ENCODE measurements at places on chromosomes 12 and 14. TPM values are rescaled to one million over a fixed set of nuclear protein-coding genes. Genes with fewer than 3 reads are reported as not detected.

Gene CCDC175
- not detected for total RNA-seq

Gene BICDL1
- 5.8 TPM for total RNA-seq

Gene NEDD1
- total RNA-seq: 43.4 TPM

Gene KRT83
- 0.33 TPM for total RNA-seq

Gene RASSF8
- 51.2 TPM for total RNA-seq

Gene C12orf54
- total RNA-seq: not detected

Gene GLIPR1L1
- not detected for total RNA-seq

Gene ANKRD9
- total RNA-seq: 52.6 TPM

Gene ATG14
- total RNA-seq: 22.5 TPM

Gene FMNL3
- 6.2 TPM for total RNA-seq

Gene CLEC4C
- total RNA-seq: not detected

Gene KRT1
- not detected for total RNA-seq

Gene UBR7
- total RNA-seq: 61.1 TPM

Gene CLEC2B
- total RNA-seq: not detected

Gene PRH2
- not detected for total RNA-seq

Gene OR2AP1
- total RNA-seq: not detected

Gene TAS2R42
- total RNA-seq: not detected

Gene NKX2-1
- total RNA-seq: not detected

Gene SPPL3
- 18.8 TPM for total RNA-seq

Gene CCNK
- 26.2 TPM for total RNA-seq

Gene CPM
- total RNA-seq: 5.3 TPM

Gene MIP
- not detected for total RNA-seq

Gene ATL1
- total RNA-seq: 1.3 TPM

Gene PTPN6
- total RNA-seq: 22.5 TPM

Gene KRT72
- not detected for total RNA-seq

Gene BMP4
- 8.7 TPM for total RNA-seq

Gene LRFN5
- total RNA-seq: not detected

Gene SMCO2
- 1.7 TPM for total RNA-seq

Gene VDR
- total RNA-seq: 19.6 TPM

Gene CALM1
- total RNA-seq: 1,162 TPM

Gene CLEC1B
- total RNA-seq: not detected
